Stimulated activated CD8-positive, alpha-beta memory T cell treated with anti-CD3 and anti-CD28 coated beads, Interleukin-15, amount 100 ng/mL, for 48 hours (primary cell): ENCODE measurements at places on chromosomes 7 and 10.

DNA sequence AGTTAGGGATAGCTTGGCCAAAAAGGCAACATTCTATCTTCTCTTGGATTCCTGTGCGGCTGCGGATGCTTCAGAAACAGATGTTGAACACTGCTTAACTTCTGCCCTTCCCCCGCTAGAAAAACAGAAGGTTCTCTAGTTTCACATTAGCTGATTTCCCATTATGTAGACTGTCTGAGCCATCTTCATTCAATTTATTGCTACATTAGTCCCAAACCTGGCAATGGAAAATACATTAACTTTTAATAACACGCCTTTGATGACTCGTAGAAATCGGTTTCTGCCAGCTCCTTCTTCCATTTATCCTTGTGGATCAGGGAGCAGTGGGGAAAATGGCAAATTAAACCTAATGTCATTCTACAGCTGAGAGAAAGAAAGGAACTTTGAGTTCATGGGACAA, 119.9 kb downstream of the SLC16A9 start:
- no peak for DNase-seq

DNA sequence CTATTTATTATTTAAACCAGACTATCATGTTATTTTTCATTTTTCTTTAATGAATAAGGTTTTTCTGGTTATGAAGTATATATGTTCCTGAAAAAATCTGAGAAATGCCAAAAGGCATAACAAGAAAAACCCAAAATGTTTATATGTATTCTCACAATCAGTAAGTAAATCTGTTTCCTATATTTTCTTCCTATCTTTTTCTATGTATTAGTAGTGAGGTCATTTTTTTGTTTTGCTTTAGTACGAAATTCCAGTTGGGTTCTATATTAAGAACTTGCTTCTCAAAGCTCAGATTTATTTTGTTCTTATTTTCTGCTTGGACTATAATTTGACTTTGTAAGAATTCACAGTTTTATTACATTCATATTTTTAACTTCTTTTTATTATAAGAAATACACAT, 287.5 kb upstream of the NFE2L3 start:
- DNase-seq, result no peak

- DNase-seq, result no peak
Observed at GRCh38 chr7:142863891-142864685, 9.2 kb downstream of the EPHB6 start.

DNA sequence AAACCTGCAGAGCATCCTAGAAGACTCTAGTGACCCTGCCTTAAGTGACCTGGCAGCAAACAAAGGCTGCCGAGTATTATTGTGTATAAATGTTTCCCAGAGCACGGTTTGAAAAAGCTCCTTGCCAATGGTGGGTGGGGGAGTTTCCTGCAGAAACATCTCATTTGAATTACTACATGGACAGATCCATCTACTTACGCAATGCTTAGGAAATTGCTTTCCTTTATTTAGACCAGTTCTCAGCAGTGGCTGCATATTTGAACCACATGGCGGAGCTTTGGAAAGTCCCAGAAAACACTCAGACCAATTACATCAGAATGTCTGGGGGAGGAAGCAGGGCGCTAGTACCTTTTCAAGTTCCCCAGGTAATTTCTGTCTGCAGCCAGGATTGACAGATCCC, 560.9 kb downstream of the SDK1 start:
- no peak for DNase-seq

DNA sequence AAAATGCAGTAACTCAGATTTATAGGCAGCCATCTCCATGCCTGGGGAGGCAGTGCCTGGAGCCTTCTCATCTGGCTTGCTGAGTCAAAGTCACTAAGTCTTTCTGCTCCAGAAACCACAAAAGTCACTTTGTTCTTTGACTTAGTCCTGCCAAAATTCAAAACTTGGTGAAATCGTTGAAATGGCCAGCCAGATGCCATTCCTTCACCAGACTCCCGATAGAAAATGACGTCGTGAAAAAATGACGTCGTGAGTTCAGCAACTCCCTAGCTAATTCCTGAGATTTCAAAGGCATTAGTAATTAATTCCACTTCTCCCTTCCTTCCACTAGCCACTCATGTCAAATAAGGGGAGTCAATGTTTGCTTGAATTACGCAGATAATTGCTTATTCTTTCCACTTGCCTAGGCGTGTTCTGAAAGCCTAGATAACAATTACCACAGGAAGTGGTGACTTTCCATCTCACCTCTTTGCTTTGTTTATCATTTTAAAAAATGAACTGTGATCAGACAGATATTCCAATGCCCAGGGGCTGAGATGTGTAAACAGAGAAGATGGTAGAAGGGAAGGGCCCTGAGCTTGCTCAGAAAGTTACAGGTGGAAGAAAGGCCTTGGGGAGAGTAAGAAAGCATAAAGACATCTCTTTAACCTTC, 48.5 kb upstream of the OSBPL3 start:
- no peak for DNase-seq

GRCh38 chr10:99276848-99277486, 41.3 kb upstream of the HPSE2 start:
- no peak for DNase-seq

GRCh38 chr7:158934628-158935027, 78.3 kb downstream of the DYNC2I1 start:
- DNase-seq, result no peak

DNA sequence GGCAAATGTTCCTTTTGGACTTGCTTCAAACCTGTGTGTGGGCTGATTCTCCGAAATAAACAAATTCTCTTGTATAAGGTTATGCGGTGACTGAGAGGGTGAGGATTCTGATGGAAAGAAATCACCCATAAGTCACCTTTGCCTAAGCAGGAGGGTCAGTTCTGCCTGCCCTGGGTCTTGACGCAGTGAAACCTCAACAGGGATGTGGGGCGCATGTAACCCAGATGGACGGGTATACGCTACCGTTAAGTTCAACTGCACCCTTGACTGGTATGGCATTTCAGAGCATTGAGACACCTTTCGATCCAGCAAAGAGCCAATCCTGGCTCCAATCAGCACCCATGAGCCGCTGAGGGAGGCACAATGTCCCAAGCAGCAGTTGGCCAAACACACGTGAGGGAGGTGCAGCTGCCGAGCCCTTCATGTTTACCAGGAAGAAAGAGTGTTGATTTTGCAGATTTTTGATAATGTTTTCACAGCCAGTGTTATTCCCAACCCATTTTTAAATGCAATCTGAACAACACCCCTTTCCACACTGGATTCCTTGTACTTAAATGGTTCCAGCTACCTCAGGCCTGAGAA, 48.1 kb downstream of the SORBS1 start:
- DNase-seq, result no peak

- DNase-seq, result no peak
Observed at GRCh38 chr7:129189661-129190310, 1.4 kb downstream of the SMO start.

- no peak for DNase-seq
Observed at GRCh38 chr7:92656121-92656520, 65.9 kb upstream of the FAM133B start.

GRCh38 chr10:25604591-25604990, 329.4 kb upstream of the MYO3A start:
- DNase-seq, result no peak

GRCh38 chr7:115271332-115272235, 349.7 kb downstream of the MDFIC start:
- no peak for DNase-seq

DNA sequence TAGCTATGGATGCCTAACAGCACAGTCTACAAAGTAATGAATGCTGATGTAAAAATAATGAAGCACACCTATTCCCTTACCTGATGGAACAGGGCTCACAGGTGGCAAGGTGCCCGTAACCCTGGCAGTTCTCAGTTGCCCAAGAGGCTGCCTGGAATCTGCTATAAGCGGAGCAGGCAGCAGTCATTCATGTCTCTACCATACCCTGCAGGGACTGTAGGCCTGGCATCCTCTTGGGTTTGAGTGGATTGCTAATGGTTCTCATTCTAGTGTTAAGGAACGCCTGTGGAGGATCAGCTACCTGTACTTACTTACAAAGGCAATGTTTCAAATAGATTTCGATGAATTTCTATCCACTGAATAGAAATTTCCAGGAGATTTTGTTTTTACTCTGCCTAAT, 38.4 kb downstream of the BAIAP2L1 start:
- no peak for DNase-seq
